Right lobe of liver (tissue), 6 donors: ENCODE measurements at places on chromosomes 1 and 21. TPM values are rescaled to one million over a fixed set of nuclear protein-coding genes. Genes with fewer than 3 reads are reported as not detected.

DNA sequence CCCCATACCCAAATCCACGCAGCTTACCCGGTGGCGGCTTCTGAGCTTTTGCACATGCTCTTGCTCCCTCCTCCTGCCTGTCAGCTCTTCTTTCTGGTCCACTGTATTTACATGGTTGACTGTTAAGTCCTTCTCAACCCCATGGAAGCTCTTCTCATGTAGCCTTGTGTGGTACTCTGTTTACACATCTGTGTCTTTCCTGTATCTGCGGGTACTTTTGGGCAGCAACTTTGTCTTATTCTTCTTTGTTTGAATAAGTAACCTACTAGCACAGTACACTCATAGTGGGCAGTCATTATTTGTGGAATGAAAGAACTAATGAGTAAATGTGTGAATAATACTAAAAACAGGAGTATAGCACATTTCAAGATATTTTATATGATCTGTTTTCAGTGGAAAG is 88.5 kb upstream of the GPR88 start:
- H3K27ac ChIP-seq, result no peak overlapping the region
- DNase-seq, result no peak
- H3K36me3 ChIP-seq, result no peaks in the 10 kb centered on the region
- H3K27me3 ChIP-seq, result no peaks in the 10 kb centered on the region
- H3K4me1 ChIP-seq, result no peaks in the 10 kb centered on the region
- no peak overlapping the region for H3K4me3 ChIP-seq

DNA sequence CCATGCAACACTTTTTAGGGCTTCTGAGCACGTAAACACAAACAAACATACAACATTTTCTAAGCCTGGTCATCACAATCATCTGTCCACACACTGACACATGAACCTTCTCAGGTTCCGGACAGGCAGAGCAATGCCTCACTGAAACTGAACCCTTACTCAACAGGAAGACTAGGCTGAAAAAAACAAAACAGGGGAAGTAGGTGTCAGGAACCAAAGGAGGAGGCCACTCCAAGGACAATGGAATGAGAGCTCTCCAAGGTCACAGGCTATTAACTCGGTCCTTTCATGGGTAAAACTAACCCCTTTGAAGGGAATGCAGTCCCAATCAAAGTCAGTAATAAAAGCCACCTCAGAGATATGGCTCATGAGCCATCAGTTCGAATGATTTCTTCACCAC is 76.6 kb downstream of the FAM78B start:
- H3K27ac ChIP-seq, result no peak overlapping the region
- H3K4me1 ChIP-seq, result no peaks in the 10 kb centered on the region
- H3K4me3 ChIP-seq, result no peak overlapping the region
- DNase-seq, result no peak

DNA sequence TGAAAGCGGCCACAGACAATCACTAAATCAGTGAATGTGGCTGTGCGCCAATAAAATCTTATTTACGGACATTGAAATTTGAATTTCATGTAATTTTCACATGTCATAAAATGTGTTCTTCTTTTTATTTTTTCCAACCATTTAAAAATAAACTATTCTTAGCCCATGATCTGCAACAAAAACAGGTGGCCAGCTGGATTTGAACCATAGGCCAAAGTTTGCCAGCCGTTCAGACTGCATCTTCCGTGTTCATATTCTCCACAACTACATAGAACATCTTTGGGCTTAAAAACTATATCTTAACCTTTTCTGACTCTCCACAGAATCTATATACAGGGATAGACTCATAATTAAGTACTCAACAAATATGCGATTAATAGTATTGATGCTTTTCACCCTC is 81.2 kb upstream of the RALGPS2 start:
- H3K27me3 ChIP-seq, result no peaks in the 10 kb centered on the region
- DNase-seq, result no peak
- peaks cover 18% of the 10 kb centered on the region for H3K4me1 ChIP-seq
- H3K36me3 ChIP-seq, result no peaks in the 10 kb centered on the region

DNA sequence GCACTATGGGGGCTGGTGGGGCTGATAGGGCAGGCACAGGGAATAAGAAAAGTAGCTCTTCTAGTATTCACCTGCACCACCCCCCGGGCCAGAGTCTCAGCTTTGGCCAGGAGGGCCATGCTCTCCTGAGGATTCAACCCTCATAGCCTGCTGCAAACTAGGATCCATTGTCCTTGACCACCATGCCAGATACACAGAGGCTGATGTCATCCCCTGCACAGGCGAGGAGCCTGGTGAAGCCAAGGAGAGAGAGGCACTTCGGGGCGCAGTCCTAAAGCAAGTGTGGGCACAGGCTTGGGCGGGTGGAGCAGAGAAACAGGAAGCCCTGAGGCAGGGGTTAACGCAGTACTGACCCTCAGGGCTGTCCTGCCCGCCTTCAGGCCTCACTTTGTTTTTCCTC is 29.5 kb downstream of the TMEM53 start:
- peaks cover 11% of the 10 kb centered on the region for H3K36me3 ChIP-seq
- no peaks in the 10 kb centered on the region for H3K27me3 ChIP-seq
- H3K27ac ChIP-seq, result peak overlapping the region; percentile 33
- no peak for DNase-seq

DNA sequence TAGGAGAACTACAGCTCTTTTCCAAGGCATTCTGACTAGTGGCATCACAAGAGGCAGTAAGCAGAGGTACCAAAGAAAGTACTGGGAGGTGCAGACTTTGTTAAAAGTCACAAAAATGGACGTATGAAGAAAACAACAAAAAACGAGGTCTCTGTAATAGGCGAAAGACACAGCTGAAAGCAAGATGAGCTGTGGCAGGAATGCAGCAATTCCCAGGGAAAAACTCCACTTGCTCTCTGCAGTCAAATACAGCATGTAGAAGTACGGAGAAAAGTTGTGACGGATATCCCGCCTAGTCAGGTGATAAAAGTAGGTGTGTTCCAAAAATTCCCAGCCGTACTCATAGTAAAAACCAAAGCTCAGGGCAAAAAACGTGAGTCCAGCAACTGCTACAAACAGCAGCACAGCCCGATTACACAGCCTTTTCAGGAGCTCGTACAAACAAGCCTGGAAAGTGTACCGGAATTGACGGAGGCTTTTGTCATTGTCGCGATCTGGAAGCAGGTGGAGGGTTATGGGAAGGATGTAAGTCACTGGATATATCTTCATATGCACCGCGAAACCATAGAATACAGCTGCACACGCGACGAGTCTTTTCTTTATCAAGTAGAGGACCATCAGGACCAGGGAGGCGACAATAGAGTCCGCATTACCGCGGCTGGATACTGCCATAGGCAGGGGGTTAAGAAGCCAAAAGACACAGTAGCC is 979 bp downstream of the PIGM start:
- no peaks in the 10 kb centered on the region for H3K27me3 ChIP-seq
- peak overlapping the region; percentile 80 for H3K4me3 ChIP-seq
- no peaks in the 10 kb centered on the region for H3K36me3 ChIP-seq
- DNase-seq, result no peak
- peaks cover 11% of the 10 kb centered on the region for H3K4me1 ChIP-seq
- H3K27ac ChIP-seq, result peak overlapping the region; percentile 56

- no peaks in the 10 kb centered on the region for H3K27me3 ChIP-seq
- no peak for DNase-seq
- H3K4me1 ChIP-seq, result peaks cover 2% of the 10 kb centered on the region
- no peak overlapping the region for H3K4me3 ChIP-seq
These were observed 53.9 kb downstream of the GALNT2 start for GRCh38 chr1:230120921-230121381.

DNA sequence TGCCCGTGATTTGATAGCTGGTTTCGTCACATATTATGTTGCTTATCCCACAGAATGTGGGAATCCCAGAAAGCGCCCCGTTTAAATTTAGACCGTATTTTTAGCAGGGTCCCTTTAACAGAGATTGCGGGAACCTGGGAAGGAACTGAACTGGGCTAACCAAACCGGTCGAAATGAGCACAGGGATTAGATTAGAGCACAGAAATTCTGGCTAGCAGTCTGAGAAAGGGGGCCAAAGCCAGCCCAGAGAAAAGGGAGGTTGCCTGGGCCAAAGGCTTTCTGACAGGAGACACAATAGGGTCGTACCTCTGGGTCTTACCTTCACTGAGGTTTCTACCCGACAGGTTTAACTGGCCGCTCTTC is 327 bp downstream of the LRRC40 start:
- H3K4me3 ChIP-seq, result peak overlapping the region; percentile 85
- peak overlapping the region; percentile 73 for H3K27ac ChIP-seq
- no peaks in the 10 kb centered on the region for H3K4me1 ChIP-seq
- H3K36me3 ChIP-seq, result no peaks in the 10 kb centered on the region

DNA sequence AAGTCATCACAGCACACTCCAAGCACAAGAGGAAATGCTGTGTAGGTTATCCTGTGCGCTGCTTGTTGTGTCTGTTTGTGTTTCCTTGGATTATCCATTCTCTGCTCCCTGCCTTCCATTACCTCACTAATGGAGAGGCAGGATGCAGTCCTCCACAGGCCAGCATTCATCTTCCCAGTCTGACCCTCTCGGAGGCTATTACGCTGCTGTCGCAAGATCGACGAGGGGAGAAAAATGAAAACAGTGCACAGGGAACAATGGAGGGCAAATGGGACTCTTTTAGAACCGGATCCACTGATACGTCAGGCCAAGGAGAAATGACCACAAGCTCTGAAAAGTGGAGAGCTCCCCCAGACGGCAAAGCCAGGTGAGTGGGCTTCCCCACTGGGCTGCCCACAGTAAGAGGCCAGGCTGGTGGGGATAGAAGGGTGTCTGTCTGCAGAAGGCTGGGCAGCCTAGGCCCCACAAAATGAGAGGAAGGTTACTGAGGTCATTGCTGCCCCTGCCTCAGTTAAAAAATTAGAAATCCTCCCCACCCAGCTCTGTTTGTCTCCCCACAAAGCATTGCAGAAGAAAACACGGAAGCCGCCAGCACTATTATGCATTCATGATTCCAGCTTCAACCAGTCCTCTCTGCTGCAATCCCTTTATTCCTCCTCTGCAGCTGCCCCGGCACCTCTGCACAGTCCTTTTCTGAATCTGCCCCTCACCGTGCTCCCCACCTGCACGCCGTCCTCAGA is 21.7 kb downstream of the LRRN2 start:
- H3K4me1 ChIP-seq, result no peaks in the 10 kb centered on the region
- no peaks in the 10 kb centered on the region for H3K27me3 ChIP-seq
- no peak for DNase-seq
- H3K4me3 ChIP-seq, result no peak overlapping the region
- no peak overlapping the region for H3K27ac ChIP-seq

- no peaks in the 10 kb centered on the region for H3K27me3 ChIP-seq
- peaks cover under 1% of the 10 kb centered on the region for H3K4me1 ChIP-seq
- no peaks in the 10 kb centered on the region for H3K36me3 ChIP-seq
- H3K27ac ChIP-seq, result no peak overlapping the region
- H3K4me3 ChIP-seq, result no peak overlapping the region
These were observed 2.5 kb upstream of the UMODL1 start for GRCh38 chr21:42068592-42068991.

DNA sequence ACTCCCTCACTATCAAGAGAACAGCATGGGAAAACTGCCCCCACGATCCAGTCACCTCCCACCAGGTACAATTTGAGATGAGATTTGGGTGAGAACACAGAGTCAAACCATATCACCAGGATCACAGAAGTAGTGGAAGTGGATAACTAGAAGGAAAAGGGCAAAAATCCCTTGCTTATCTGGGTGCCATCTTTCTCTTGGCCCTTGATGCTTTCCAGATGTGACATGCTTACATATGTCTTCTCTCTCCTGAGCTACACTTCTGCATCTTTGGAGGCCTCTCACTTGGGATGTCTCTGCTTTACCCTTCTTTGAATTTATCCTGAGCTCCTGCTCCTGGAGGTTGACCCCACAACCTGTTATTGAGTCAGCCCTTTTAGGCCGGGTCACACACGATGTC is 57.6 kb upstream of the APOBEC4 start:
- no peak overlapping the region for H3K27ac ChIP-seq
- H3K36me3 ChIP-seq, result no peaks in the 10 kb centered on the region
- no peaks in the 10 kb centered on the region for H3K4me1 ChIP-seq
- no peaks in the 10 kb centered on the region for H3K27me3 ChIP-seq

- H3K36me3 ChIP-seq, result peaks cover 10% of the 10 kb centered on the region
- no peak overlapping the region for H3K27ac ChIP-seq
- no peak overlapping the region for H3K4me3 ChIP-seq
These were observed 9.1 kb downstream of the OTUD7B start for GRCh38 chr1:150001415-150001814.

DNA sequence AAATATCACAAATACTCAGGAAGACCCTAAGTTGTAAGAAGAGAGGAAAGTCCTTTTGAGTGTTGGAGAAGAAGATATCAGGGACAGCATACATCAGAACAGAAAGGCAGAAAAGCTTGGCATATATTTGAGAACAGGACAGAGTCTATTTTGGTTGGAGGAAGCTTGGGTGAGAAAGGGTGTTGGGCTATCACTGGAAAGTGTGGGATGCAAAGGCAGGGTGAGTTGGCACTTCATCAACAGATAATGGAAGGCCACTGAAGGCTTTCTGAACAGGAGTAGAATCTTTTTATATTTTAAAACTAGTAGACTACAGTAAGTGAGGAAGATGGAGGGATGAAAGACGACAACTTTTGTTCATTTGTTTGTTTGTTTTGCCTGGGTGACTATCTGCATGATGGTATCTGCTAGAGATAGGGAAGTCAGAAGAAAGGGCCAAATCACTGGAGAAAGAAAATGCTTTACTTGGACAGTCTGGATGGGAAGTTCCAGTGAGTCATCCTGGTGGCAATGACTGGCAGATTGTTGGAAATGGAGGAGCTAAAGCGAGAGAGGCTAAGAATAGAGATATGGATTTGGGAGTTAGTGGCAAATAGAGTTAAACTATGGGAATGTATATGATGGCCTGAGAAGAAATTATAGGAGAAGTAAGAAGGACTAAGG is 33.7 kb upstream of the KCNA2 start:
- no peaks in the 10 kb centered on the region for H3K27me3 ChIP-seq
- no peaks in the 10 kb centered on the region for H3K36me3 ChIP-seq
- no peak for DNase-seq

GRCh38 chr1:29129916-29130315 is 6.2 kb upstream of the TMEM200B start:
- H3K27me3 ChIP-seq, result no peaks in the 10 kb centered on the region
- H3K4me1 ChIP-seq, result no peaks in the 10 kb centered on the region
- H3K36me3 ChIP-seq, result no peaks in the 10 kb centered on the region
- DNase-seq, result no peak
- H3K27ac ChIP-seq, result no peak overlapping the region
- H3K4me3 ChIP-seq, result no peak overlapping the region

GRCh38 chr1:182229921-182230491 is 161.6 kb downstream of the GLUL start:
- H3K27me3 ChIP-seq, result no peaks in the 10 kb centered on the region
- H3K4me3 ChIP-seq, result no peak overlapping the region
- no peaks in the 10 kb centered on the region for H3K4me1 ChIP-seq
- no peak overlapping the region for H3K27ac ChIP-seq
- H3K36me3 ChIP-seq, result no peaks in the 10 kb centered on the region

GRCh38 chr1:245177071-245177900 is 22.5 kb downstream of the KIF26B start:
- H3K27me3 ChIP-seq, result no peaks in the 10 kb centered on the region
- H3K4me3 ChIP-seq, result no peak overlapping the region
- DNase-seq, result no peak
- no peaks in the 10 kb centered on the region for H3K4me1 ChIP-seq

GRCh38 chr1:27968692-27969091 is 8.9 kb downstream of the XKR8 start:
- no peaks in the 10 kb centered on the region for H3K27me3 ChIP-seq
- DNase-seq, result no peak
- peaks cover 10% of the 10 kb centered on the region for H3K36me3 ChIP-seq
- no peak overlapping the region for H3K4me3 ChIP-seq
- H3K4me1 ChIP-seq, result no peaks in the 10 kb centered on the region
- no peak overlapping the region for H3K27ac ChIP-seq

GRCh38 chr1:27618341-27619082 is 14.6 kb upstream of the AHDC1 start:
- H3K27me3 ChIP-seq, result no peaks in the 10 kb centered on the region
- no peak for DNase-seq
- H3K36me3 ChIP-seq, result no peaks in the 10 kb centered on the region
- no peaks in the 10 kb centered on the region for H3K4me1 ChIP-seq
- H3K4me3 ChIP-seq, result no peak overlapping the region

UQCRHL gene
- total RNA-seq, result 0.53 TPM

PTGER3 gene
- not detected for total RNA-seq

TMEM269 gene
- not detected for total RNA-seq

INAVA gene
- 0.32 TPM for total RNA-seq

DPT gene
- 2.1 TPM for total RNA-seq
